NCI-H1048 (cell line): ENCODE measurements at places on chromosomes 16 and 17.

GRCh38 chr17:42271006-42271778, 5.0 kb downstream of the STAT5B start:
- no peak for DNase-seq

GRCh38 chr16:50580180-50580798, 32.1 kb downstream of the NKD1 start:
- DNase-seq, result no peak

DNA sequence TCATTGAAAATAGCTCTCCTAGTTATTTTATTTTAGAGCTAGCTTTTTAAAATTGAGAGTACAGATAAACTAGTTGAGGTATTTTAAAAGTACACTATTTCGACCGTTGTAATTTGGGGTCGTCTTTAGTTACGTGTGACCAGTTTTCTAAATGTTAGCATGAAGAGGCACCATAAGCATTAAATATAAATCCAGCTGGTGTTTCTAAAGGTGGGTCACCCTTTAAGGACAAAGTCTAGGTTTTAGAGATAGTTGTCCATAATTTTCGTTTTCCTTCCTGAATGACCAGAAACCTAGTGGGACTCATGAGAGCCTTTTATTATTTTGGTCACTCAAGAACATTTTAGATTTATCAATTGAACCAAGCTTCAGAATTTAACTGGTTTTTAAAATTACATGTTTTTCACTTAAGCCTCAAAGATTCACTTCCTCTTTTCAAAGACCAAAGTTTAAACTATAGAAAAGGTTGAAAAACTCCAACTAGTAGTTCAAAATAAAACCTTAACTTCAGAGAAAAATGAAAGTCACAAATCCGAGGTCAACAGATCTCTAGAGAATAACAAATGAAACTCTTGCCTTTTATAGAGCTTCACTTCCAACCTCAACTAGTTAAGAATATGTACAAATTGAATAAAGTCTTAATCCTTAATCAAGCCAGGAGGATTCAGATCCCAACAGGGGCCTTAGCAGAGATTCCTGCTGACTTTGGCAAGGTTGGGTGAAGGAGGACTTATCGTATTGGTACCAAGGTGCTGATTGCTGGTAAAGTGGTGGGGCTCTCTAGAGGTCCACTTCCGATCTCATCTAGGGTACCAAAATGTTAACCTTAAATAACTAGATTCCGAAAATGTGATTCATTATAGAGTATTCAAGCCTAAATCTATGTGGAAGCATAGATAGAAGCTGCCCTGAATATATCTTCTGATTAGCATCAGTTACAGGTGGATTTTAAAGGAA, 32.5 kb downstream of the PHKB start:
- no peak for DNase-seq

DNA sequence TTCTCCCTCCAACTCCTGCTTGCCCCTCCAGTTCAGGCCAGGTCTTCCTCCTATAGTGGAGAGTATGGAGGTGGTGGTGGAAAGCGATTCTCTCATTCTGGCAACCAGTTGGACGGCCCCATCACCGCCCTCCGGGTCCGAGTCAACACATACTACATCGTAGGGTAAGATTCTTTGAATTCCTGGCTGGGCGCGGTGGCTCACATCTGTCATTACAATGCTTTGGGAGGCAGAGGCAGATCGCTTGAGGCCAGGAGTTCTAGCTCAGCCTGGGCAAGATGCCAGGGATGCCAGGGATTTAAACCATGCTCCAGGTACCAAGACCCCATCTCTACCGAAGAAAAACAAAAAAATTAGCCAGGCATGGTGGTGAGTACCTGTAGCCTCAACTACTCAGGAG, 1.4 kb downstream of the ZG16 start:
- DNase-seq, result no peak

DNA sequence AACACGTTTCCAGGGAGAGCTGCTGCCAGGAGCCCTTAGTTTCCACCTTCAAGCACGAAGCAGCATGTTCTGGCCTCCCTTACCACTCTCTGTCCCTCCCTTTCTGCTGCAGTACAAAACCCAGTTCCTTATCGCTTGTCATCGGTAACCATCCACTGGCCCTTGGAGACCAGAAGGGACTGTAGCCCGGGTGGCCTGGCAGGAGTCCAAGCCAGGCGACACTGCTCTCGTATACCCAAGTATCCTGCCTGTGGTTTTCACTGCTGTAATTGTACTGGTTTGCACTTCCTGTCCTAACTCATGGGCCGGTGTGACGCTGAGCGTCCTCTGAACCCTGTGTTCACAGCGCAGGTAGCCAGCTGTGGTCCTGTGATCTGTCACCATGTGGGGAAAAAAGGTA, 81.1 kb downstream of the MAF start:
- DNase-seq, result no peak

DNA sequence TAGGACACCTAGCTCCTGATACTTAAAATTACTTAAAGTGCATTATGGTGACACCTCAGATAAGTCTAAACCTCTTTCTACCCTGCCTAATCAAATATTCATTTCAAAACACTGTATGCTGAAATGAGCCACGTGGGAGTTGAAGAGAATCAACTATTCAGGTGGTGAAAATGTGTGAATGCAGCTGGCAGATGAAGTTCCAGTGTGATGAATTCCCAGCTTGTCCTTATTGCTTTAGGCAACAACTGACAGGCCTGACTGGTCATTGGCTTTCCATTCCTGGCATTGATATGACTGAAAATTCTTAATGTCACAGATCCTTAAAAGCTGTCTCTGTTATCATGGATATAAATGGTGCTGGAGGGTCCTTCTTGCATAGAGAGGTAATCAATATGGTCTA, 301.9 kb upstream of the TBX2 start:
- DNase-seq, result no peak

- DNase-seq, result no peak
Measured at GRCh38 chr16:19757026-19757425, 39.0 kb downstream of the IQCK start.

DNA sequence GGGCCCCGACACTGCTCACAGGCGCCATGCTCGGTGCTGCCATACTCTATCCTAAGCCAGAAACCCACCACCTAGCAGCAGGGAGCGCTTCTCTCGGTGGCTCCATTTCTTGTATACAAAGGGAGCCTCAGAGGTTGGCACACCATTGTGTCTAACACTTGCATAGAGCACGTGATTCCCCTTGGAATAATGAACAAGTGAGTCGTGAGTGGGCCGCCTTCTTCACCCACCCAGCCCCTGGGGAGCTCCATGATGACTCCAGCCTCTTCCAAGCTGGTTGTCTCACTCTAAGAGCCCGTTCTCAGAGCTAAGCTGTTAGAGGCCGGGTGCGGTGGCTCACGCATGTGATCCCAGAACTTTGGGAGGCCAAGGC, 82.3 kb upstream of the ZNF469 start:
- no peak for DNase-seq

DNA sequence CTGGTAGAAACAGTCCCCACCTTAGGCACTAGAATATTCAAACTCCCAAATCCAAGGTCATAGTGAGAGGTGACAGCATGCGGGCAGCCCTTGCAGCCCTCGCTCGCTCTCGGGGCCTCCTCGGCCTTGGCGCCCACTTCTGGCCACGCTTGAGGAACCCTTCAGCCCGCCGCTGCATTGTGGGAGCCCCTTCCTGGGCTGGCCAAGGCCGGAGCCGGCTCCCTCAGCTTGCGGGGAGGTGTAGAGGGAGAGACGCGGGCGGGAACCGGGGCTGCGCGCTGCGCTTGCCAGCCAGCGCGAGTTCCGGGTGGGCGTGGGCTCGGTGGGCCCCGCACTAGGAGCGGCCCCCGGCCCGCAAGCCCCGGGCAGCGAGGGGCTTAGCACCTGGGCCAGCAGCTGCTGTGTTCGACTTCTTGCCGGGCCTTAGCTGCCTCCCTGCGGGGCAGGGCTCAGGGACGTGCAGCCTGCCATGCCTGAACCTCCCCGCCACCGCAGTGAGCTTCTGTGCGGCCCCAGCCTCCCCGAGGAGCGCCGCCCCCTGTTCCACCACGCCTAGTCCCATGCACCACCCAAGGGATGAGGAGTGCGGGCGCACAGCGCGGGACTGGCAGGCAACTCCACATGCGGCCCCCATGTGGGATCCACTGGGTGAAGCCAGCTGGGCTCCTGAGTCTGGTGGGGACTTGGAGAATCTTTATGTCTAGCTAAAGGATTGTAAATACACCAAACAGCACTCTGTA, 45.0 kb downstream of the KPNA2 start:
- no peak for DNase-seq

GRCh38 chr17:77419547-77420094, 278.9 kb downstream of the SEC14L1 start:
- no peak for DNase-seq

GRCh38 chr16:1106659-1107058, 10.6 kb upstream of the C1QTNF8 start:
- DNase-seq, result no peak

DNA sequence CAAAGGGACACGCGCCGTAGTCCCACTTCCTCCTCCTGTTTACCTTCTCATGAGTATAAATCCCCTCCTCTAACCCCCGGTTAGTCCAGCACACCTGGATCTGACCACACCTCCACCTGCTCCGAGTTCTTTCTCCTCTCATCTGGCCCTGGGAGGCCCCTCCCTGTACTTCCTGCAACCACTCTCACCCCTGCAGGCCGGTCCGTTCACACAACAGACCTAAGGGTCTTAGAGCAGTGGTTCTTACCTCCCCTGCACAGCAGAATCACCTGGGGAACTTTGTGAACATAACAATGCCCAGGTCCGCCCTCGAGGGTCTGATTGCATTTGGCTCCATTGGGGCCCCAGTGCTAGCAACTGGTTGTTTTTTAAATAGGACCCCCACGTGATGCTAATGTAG, 24.8 kb downstream of the TMEM114 start:
- DNase-seq, result no peak

- no peak for DNase-seq
Measured at GRCh38 chr16:60204181-60204580, 1470.1 kb upstream of the GOT2 start.

DNA sequence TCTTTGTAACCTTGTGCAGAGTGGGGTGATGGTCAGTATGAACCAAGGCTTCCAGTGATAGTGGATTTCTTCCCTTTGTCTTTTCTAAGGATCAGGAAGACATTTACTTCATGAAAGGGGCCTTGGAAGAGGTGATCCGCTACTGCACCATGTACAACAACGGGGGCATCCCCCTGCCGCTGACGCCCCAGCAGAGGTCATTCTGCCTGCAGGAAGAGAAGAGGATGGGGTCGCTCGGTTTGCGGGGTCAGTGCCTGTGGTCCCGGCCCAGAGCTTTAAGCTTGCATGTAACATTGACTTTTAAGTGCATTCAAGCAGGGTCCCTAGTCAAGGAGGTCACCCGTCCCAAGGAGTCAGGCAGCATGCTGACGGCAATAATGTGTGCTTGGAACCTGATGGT, 56.0 kb downstream of the MEAK7 start:
- no peak for DNase-seq

DNA sequence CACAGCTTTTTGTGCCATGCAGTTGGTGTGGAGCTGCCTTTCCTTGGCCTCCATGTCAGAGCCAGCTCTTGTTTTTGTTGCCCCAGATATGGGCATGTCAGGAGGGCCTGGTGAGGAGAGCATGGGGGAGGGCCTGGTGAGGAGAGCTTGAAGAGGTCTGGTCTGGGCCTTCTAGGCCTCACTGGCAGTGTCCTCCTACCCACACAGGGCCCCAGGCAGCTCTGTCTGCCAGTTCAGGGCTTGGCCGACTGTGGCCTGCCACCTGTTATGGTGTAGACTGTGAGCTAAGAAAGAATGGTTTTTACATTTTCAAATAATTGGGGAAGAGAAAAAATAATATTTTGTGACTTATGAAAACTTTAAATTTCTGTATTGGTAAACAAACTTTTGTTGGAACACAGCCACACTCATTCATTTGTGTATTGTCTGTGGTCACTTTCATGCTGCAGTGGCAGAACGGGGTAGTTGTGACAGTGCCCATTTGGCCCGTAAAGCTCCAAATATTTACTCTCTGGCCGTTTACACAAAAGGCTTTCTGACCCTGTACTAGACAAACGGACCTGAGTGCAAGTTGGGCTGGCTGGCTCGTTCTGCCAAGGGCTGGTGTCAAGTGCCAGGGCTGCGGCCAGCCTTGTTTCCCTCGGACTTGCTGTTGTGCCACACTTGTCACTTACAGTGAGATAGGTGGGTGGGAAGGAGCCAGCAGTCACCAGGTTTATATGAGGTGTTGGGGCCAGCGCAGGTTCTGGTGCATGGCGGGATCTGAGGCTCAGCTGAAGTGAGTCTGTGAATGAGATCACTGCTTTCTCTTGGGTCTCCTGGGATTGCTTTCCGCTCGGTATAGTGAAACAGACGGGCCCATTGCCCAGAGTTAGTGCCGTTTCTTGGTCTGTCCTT, 18.2 kb downstream of the PGS1 start:
- DNase-seq, result no peak

- DNase-seq, result no peak
Measured at GRCh38 chr16:52512297-52512987, 34.5 kb downstream of the TOX3 start.

- DNase-seq, result no peak
Measured at GRCh38 chr16:69266334-69267063, 44.7 kb upstream of the VPS4A start.

GRCh38 chr17:17058304-17058703, 16.0 kb downstream of the MPRIP start:
- no peak for DNase-seq
